ENCODE measurements at places on chromosomes 4 and X. TPM values are rescaled to one million over a fixed set of nuclear protein-coding genes. Genes with fewer than 3 reads are reported as not detected.

DNA sequence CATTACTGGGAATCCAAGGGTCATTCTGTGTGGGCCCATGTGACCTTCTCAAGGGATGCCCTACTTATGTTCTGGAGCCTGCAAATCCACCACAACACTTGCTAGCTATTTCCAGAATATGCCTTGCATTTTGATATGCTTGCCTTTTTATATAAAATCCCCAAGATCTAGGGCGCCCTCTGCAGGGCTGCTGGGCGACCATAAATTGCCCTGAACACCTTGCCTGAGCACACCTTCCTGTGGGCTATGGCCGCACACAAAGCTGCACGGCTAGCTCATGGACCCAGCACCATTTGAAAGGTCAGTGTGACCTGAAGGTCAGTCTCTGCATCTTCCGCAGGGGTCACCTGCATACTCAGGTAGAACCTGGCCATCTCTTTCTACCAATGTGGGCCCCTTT is 311.7 kb downstream of the NLGN4X start:
- no peaks in the 10 kb centered on the region for H3K36me3 ChIP-seq
- DNase-seq: no peak
- H3K4me3 ChIP-seq: no peak overlapping the region
- no peaks in the 10 kb centered on the region for H3K4me1 ChIP-seq
- H3K27ac ChIP-seq: no peak overlapping the region

DNA sequence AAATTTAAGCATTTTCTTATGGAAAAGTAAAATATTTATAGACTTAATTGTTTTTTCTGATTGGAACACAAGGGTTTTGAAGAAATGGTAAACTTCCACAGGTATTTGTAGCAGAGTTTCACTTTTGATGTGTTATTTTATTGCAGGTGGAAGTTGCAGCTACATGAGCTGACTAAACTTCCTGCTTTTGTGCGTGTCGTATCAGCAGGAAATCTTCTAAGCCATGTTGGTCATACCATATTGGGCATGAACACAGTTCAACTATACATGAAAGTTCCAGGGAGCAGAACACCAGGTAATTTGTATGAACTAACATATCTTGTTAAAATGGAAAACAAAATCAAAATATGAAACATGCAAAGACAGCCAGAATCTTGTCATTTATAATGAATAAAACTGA is 117.4 kb downstream of the DIPK2B start:
- DNase-seq: no peak
- peaks cover 4% of the 10 kb centered on the region for H3K4me1 ChIP-seq
- H3K27me3 ChIP-seq: no peaks in the 10 kb centered on the region
- no peak overlapping the region for H3K4me3 ChIP-seq
- no peak overlapping the region for H3K27ac ChIP-seq
- H3K36me3 ChIP-seq: peaks cover 44% of the 10 kb centered on the region

DNA sequence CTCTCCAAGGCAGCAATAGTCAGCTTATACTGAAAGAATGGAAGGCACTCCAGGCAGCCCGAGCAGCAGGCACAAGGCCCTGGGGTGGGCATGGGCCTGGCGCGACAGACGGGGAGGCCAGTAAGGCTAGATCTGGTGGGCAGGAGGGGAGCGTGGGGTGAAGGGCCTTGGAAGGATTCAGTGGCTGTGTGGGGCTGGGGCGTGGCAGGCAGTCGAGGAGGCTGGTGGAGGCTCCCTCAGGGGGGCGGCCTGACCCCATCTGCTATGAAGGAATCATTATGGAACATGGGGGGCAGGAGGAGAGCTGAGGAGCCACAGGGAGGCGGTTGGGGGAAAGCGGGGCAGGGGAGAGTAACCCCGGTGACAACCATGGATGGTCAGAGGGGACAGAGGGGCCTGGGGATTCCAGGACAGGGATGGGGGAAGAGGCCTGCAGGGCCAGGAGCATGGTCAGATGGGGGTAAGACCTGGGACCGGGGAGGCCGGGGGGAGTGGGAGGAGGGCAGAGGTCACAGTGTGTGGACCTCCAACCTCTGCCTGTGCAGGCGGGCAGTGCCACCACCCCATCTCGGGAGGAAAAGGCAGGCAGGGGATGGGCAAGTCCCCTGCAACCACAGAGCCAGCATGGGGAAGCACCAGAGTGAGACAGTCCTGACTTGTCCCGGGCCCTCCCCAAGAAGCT is 70.3 kb downstream of the ACOX3 start:
- H3K4me1 ChIP-seq: no peaks in the 10 kb centered on the region
- no peak for DNase-seq
- H3K4me3 ChIP-seq: no peak overlapping the region
- H3K27ac ChIP-seq: no peak overlapping the region
- peaks cover 22% of the 10 kb centered on the region for H3K36me3 ChIP-seq

GRCh38 chr4:140188975-140189374 is 35.0 kb upstream of the MAML3 start:
- no peaks in the 10 kb centered on the region for H3K36me3 ChIP-seq
- H3K4me3 ChIP-seq: no peak overlapping the region
- H3K4me1 ChIP-seq: no peaks in the 10 kb centered on the region
- H3K27me3 ChIP-seq: peaks cover 15% of the 10 kb centered on the region
- H3K27ac ChIP-seq: no peak overlapping the region

- peaks cover 2% of the 10 kb centered on the region for H3K4me1 ChIP-seq
- H3K27ac ChIP-seq: no peak overlapping the region
- no peak overlapping the region for H3K4me3 ChIP-seq
- H3K27me3 ChIP-seq: no peaks in the 10 kb centered on the region
- no peak for DNase-seq
These were observed 130.6 kb upstream of the FAM9C start for GRCh38 chrX:13175056-13175455.

DNA sequence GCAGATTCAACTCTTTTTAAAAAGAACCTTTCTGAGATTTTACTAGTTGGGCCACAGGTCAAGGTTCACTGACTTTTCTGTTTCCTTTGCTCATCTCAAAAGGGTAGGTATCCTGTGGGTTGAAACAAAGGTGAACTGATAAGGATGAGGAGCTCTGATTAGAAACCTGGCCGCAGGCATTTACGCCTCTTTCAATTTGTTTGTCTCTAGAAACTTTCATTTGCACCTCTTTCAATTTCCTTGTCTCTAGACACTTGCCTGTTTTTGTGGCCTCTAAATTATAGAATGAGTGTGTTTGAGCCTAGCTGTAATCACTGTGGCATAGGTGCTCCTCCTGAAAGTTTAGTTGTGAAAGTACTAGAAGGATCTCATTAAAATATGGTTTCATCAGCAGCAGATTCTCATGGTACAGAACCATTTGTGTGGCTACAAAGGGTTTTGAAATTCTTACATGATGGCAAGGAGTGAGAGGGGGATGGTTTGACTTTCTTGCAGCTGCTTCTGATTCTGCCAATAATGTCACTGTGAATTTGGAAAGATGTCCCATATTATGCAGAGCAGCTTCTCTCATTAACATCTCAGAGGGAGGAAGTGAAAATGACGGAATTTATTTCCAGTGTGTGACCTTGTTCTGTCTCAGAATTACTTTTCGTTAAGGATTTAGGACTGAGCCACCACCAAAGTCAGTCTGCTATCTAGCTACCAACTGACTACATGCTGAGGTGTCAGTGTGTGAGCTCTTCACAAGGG is 142.2 kb downstream of the SH2D1A start:
- no peak for DNase-seq
- H3K27ac ChIP-seq: no peak overlapping the region
- H3K27me3 ChIP-seq: no peaks in the 10 kb centered on the region
- no peaks in the 10 kb centered on the region for H3K4me1 ChIP-seq
- no peaks in the 10 kb centered on the region for H3K36me3 ChIP-seq
- H3K4me3 ChIP-seq: no peak overlapping the region

DNA sequence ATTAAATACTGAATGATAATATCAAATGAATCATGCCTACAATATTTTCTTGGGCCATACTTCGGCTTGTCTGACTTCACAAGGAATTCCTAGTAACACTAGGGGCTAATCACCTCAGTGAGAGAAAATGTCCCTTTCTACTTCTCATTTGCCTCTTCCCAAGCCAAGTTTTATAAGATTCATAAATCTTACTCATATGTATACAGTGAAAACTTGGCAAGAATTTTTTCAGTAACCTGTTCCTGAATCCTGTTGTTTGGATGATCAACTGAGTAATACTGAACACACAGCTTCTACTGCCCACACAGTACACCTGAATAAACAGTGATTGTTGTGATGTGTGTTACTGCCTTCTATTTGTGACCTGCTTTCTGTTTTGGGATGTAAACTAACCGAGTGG is 16.5 kb downstream of the TMPRSS11E start:
- no peaks in the 10 kb centered on the region for H3K4me1 ChIP-seq
- H3K36me3 ChIP-seq: no peaks in the 10 kb centered on the region
- DNase-seq: no peak
- no peak overlapping the region for H3K27ac ChIP-seq

- H3K27me3 ChIP-seq: no peaks in the 10 kb centered on the region
- DNase-seq: no peak
- H3K36me3 ChIP-seq: peaks cover 78% of the 10 kb centered on the region
- H3K4me3 ChIP-seq: no peak overlapping the region
- H3K27ac ChIP-seq: no peak overlapping the region
These were observed 25.0 kb downstream of the TLR6 start for GRCh38 chr4:38831653-38832052.

- DNase-seq: no peak
- no peak overlapping the region for H3K27ac ChIP-seq
- H3K27me3 ChIP-seq: peaks cover 9% of the 10 kb centered on the region
- no peaks in the 10 kb centered on the region for H3K36me3 ChIP-seq
These were observed 29.2 kb downstream of the CLRN2 start for GRCh38 chr4:17544205-17544604.

DNA sequence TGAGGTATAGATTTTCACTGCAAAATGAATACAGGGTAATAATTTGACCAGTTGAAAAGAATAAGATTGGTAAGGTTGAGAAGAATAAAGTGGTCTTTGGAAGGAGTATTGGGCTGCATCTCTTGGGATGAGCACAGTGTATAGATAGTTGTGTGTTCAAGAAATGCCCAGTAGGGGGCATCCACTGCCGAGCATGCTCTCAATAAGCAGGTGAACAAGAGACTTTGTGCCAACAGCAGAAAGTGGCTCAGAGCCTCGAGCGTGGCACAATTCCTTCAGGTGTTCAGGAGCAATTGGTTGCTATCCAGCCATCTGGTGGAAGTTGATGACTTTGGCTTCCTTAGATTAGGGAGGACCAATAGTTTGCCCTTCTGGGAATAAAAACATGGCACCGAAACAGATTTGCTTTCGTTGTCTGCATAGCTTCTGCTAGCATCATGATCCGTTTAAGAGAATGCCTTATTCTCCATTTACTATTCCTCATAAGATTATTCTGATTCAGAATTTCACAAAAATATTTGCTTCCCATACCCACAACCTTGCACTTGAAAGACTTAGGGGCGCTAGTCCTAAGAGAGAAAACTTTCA is 258.1 kb upstream of the NEIL3 start:
- no peak overlapping the region for H3K4me3 ChIP-seq
- H3K4me1 ChIP-seq: no peaks in the 10 kb centered on the region
- no peaks in the 10 kb centered on the region for H3K27me3 ChIP-seq
- no peak overlapping the region for H3K27ac ChIP-seq
- H3K36me3 ChIP-seq: no peaks in the 10 kb centered on the region
- no peak for DNase-seq

DNA sequence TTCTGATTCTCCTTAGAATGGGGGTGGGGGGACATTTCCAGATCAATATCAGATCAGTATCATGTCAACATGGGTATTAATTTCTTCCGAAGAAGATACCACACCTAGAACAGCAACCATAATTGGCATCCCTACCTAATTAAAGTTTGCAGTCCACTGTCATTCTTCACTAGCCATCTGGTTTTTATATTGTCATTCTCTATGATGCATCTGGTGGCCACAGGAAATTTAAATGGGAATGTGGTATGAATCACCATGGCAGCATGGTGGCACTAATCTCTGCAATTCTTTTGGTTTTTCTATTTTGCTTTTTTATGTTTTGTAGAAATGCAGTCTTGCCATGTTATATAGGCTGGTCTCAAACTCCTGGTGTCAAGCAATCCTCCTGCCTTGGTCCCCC is 16.6 kb upstream of the UBE2D3 start:
- H3K4me1 ChIP-seq: peaks cover 2% of the 10 kb centered on the region
- DNase-seq: no peak
- no peak overlapping the region for H3K4me3 ChIP-seq
- H3K27me3 ChIP-seq: no peaks in the 10 kb centered on the region
- H3K27ac ChIP-seq: no peak overlapping the region
- peaks cover 2% of the 10 kb centered on the region for H3K36me3 ChIP-seq

DNA sequence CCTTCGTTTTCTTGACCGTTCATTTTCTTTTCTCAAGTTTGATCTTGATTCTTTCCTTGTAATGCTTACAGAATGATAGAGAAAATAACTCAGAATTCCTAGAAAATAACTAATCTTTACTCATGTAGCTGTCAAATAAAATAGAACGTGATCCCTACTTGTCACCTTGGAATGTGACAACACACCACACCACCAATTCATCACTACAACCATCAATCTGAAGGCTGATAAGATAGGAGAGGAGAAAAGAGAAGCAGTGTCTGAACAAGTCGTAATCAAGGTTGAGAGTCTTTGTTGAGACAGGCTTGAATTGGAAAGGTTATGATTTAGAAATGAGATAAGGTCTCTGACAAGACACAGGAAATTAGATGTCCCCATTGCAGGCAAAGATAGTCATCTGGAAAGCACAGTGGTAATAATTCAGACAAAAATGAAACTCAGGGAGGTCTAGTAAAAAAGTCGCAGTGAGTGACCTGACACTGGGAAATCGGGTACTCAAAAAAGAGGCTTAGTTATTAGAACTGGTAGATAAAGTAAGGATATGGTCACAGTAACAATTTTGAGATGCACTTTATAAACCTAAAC is 456.2 kb downstream of the FAT4 start:
- no peaks in the 10 kb centered on the region for H3K27me3 ChIP-seq
- H3K4me1 ChIP-seq: no peaks in the 10 kb centered on the region
- no peak overlapping the region for H3K4me3 ChIP-seq
- H3K27ac ChIP-seq: no peak overlapping the region
- DNase-seq: no peak
- H3K36me3 ChIP-seq: no peaks in the 10 kb centered on the region

- no peaks in the 10 kb centered on the region for H3K36me3 ChIP-seq
- H3K27me3 ChIP-seq: no peaks in the 10 kb centered on the region
- no peak for DNase-seq
- no peak overlapping the region for H3K4me3 ChIP-seq
These were observed 102.9 kb downstream of the TSPAN7 start for GRCh38 chrX:38664285-38664684.

DNA sequence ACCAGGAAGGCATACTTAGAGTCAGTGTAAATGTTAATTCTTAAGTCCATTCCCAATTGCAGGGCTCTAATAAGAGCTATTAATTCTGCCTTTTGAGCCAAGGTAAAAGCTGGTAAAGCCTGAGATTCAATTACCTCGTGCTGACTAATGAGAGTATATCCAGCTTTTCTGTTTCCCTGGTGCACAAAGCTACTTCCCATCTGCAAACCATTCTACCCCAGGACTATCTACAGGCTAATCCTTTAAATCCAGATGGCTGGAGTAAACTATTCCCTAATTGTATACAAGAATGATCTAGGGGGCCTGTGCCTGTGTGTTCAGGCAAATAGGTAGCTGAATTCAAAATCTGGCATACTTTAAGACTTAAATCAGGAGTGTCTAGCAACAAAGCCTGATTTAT is 365.0 kb downstream of the GPM6A start:
- H3K36me3 ChIP-seq: no peaks in the 10 kb centered on the region
- H3K27ac ChIP-seq: no peak overlapping the region
- no peaks in the 10 kb centered on the region for H3K27me3 ChIP-seq
- DNase-seq: no peak

GRCh38 chr4:58456727-58457384 is 1346.7 kb upstream of the IGFBP7 start:
- H3K27ac ChIP-seq: no peak overlapping the region
- no peak for DNase-seq
- no peaks in the 10 kb centered on the region for H3K4me1 ChIP-seq

MAGEB6 gene
- total RNA-seq: not detected

BMP3 gene
- total RNA-seq: 0.04 TPM

TEX13B gene
- not detected for total RNA-seq

ETDB gene
- total RNA-seq: not detected

FHDC1 gene
- total RNA-seq: 0.12 TPM

FRMPD4 gene
- total RNA-seq: not detected

SYNPO2 gene
- total RNA-seq: 0.24 TPM

RHOXF1 gene
- total RNA-seq: not detected

Data from activated B cell treated with CpG ODN at 0.5 μM for 24 hours (primary cell).